Suppressor macrophage (primary cell): ENCODE measurements at places on chromosomes 2 and 18.

GRCh38 chr2:207694811-207695281 lies 16.6 kb upstream of the CCNYL1 start:
- no peak for DNase-seq

DNA sequence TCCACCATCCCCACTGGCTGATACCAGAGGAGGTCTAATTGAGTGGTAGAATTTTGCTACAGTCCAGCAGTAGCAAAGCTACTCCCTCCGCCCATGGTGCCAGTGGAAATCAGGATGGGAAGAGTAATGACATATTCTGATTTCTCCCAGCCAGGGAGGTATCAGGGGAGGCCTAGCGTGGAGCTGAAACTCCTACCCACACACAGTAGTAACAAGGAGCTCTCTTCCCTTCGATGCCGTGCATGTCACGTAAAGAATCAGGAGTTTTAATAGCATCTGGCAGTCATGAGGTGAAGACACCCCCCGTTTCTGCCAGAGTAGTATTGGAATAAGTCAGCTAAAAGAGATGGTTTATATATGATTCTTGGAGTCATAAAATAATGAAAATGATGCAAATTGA lies 786.8 kb upstream of the DDX18 start:
- DNase-seq = no peak

GRCh38 chr2:47375307-47375706 lies 27.6 kb upstream of the MSH2 start:
- DNase-seq = no peak

DNA sequence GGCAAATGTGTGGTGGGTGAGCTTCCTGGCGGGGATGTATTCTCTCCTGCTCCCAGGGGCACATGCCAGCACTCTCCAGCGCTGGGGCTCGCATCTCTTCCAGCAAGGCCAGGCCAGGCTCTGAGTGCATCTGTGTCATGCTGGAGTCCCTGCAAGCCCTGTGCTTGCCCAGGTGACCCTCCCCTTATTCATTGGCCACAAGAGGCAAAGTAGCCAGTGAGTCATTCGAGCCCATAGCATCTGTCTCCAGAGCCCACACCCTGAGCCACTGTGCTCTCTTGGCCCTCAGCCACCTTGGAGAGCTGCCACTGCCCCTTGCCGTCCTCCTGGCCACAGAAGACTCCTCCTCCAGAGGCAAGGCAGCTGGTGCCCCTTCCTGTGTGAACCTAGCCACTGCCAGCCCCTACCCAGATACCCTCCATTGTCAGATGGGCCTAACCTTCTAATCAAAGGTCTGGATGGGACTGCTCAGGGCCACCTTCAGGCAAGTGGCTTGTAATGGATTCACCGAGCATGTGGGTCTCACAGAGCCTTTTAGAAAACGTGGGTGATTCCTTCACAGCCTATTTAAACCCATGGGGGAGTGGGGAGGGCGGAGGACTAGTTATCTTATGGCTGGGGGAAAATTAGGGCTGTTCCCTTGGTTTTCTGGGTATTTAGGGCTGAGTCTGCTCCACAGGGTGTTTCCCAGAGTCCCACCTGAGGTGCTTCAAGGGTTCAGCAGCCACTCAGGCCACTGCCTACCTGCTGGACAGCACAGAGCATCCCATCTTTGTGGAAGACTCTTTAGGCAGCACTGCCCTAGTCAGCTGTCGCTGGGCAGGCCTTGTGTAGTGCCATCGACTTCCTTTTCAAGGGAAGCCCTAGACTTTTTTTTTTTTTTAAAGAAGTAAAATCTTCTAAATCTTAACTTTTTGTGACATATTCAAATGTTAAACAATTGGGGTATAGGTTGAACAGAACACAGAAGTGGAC lies 137.4 kb downstream of the ACOXL start:
- peak; percentile 18 for DNase-seq

DNA sequence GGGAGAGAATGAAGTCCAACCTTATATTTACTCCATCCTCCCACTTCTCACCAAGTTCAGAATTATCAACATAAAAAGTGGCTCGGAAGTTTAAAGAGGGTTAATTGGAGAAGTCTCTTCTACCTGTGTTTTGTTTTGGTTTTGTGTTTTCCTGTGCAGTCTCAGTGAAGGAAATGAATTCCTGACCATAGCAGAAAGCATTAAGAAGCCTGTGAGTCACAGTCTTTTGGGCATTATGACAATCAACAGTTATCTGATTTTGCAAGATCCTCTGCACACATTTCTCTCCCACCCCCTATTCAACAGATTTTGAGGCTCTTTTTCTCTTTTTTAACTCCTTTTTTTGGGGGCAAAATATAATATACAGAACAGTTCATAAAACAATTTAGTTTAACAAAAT lies 8.6 kb upstream of the RPL37A start:
- DNase-seq = peak; percentile 21

GRCh38 chr18:24227977-24228666 lies 89.3 kb downstream of the CABYR start:
- DNase-seq = no peak

DNA sequence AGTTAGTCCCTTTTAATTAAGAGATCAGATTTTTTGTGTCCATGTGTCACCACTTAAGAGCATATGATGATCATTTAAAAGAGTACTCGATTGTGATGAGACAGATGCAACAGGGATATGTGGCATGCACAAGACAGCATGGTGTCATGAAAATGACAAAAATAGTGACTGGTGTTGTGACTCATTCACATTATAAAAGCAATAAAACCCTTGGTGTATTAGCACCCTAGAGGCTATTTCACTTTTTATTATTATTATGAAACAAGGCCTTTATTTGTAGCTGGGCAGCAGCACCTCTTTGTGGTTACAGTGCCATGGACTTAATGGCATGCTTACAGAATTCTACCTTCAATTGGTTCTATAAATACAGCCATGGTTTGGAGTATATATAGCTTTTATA lies 1296.0 kb upstream of the ZEB2 start:
- peak; percentile 6 for DNase-seq

DNA sequence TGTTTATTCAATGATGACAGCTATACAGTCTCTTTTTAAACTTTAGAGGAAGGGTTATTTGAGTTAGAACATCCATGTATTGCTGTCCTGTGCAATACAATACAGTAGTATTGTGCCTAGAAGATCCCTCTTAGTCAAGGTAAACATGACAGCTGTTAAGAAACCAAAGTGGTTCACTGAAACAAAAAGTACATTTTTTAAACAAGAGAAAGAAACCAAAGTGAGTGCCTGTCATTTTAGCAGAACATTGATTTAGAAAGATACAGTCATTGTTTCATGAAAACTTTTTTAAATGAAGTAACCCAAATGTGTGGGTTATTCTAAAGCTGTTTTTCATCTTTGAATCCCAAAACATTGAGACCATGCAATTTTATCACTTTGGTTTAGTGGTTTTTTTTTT lies 15.5 kb downstream of the ITPRID2 start:
- no peak for DNase-seq

- peak; percentile 26 for DNase-seq
These were observed 786.6 kb upstream of the ID2 start for GRCh38 chr2:7895289-7895688.

DNA sequence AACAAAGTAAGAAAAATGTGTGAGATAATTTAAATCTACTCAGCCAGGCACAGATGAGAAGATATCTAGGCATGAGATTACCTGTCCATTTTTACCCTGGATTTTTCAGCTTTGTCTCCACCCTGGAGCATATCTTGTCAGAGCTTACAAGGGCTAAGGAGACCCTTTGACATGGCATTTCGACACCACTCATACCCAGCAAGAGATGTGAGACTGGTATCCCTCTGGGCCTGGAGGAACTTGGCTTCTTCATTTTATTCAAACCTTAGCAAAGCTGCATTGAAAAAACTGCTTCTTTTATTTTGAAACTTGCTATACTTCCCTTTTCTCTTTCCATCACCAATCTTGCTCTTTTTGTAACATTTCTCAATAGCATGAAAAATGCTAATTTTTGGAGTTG lies 194.9 kb upstream of the HNMT start:
- peak; percentile 3 for DNase-seq

GRCh38 chr2:29628108-29628745 lies 293.2 kb downstream of the ALK start:
- no peak for DNase-seq

GRCh38 chr2:236698016-236698627 lies 128.5 kb downstream of the ACKR3 start:
- DNase-seq = no peak

- DNase-seq = no peak
These were observed 38.2 kb upstream of the TWSG1 start for GRCh38 chr18:9296233-9297006.

DNA sequence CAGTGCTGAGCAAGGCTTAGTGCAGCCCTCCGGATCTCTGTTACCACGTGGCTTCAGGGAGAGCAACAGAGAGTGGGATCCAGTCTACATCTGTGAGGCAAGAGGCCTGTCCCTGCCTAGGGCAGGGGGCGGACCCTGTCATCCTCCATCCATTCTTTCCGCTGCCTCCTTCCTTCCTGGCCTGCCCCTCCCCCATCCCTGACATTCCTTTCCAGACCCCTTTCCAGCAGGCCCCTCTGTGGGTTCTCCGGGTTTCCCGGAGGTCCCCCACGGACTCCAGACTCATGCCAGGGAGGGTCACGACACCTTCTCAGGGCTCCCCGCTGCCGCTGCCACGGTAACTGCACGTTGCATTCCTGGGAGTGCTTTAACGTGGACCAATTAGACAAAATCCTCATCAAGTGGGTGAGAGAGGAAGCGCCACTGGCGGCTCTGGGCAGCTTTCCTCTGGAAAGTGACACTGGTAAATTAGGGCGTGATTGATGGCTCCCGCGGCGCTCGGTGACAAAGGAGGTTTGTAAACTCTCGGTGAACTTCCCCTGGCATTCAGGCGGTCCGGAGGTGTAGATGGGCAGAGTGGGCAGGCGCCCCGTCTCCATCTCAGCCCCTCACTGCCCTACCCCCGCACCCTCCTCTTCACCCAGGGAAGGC lies 11.4 kb downstream of the ATOH8 start:
- DNase-seq = peak; percentile 67

GRCh38 chr2:168210895-168211570 lies 36.4 kb downstream of the STK39 start:
- DNase-seq = peak; percentile 84

- peak; percentile 19 for DNase-seq
These were observed 48.9 kb downstream of the EFR3B start for GRCh38 chr2:25090801-25091200.

- no peak for DNase-seq
These were observed 32.2 kb downstream of the KCTD18 start for GRCh38 chr2:200477667-200478131.

DNA sequence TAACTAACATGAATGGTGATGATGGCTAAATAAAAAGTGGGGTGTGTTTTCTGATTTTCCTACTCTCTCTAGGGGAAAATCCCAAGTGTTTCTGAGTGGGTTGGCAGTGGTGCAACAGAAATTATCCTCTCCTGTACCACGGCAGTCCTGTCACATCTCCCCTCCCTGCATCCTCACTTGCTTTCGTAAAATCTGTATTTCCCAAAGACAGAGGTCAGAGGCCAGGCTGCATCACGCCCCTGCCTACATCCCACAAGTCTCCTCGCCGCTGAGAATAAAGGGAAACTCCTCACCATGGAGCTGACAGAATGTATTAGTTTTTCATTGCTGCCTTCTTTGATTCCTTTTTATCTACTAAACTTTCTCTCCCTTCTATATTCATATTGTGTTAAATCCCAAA lies 13.1 kb downstream of the FBLN7 start:
- no peak for DNase-seq

GRCh38 chr2:86807468-86808275 lies 17.0 kb upstream of the CD8A start:
- DNase-seq = peak; percentile 22

GRCh38 chr2:43068631-43069517 lies 157.5 kb downstream of the ZFP36L2 start:
- no peak for DNase-seq

DNA sequence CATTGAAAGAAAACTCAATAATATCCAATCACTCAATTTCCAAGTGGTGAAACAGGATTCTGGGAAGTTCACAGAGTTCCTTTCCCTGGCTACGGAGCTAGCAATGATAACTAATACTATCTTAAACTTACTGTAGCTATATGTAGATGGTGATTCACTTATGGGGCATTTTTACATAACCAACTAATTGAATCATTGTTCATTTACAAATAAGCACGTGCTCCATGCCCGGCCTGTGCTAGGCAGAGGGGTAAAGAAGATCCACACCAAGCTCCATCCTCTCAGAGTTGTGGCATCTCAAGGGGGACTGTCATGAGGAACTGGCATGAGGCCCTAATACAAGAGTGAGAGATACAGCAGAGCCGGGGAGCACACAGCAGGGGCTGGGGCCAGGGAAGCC lies 176.3 kb downstream of the ANKRD30B start:
- DNase-seq = no peak

DNA sequence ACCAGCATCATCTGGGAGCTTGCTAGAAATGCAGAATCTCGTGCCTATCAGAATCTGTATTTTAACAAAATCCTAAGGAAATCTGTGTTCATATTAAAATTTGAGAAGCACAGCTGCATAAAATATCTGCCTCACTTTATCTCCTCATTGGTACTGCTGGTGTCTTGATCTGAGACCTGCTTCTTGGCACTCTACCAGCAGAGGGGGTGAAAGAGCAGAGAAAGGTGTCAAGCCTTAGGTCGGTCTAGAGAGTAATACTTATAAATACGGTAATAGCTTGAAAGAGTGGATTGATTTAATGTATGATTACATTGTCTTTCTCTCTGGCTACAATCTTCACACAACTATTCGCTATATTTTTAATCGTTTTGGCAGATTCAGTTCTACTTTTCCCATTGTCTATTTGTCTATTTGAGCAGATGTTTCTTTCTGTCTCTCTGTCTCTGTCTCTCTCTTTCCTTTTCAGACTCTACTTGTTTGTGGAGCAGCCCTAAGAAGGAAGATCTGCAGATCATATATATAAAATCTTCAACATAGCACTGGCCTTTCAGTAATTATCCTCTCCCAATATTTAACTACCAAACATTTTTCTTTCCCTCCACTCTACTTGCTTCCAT lies 1.7 kb upstream of the GCG start:
- DNase-seq = peak; percentile 76

DNA sequence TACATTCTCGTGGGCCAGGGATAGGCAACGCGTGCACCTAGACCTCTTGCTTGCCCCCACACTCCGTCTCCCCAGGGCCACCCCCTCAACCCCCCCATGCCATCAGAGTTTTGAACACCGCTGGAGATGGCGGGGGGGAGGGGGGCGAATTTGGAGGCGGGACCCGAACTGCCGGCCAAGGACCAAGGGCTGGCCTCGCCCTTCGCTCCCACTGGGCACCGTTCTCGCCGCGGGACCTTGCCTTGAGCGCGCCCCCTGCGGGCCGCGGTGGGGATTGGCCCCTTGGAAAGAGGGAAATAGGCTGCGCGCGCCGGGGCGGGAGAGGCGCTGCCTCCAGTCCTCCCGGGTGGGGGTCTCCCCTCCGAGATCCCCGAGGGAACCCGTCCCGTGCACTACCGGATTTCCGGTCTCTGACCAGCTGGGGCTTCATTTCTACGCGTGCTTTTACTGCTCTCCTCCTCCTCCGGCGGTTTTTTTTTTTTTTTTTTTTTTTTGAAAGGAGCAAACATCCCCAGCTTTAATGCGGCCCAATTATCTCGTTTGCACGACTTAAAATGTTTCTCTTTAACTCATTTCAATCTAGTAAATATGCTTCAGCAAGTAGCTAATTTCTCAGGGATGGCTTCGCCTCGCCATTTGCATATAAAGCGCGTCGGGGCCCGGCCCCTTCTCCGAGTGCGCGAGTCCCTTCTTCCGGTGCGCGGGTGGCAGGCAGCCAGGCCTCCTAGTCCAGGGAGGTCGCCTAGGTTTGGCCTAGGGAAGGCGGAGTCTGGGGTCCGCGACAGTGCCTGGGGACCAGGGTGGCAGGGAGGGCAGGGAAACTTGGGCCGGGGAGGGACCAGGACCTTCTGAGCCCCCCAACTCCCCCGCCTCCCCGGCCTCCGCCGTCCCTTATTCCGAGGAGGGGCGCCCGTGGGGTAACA lies 10.0 kb upstream of the GBX2 start:
- DNase-seq = peak; percentile 70

GRCh38 chr2:545711-546650 lies 131.2 kb downstream of the TMEM18 start:
- no peak for DNase-seq
